ENCODE measurements at places on chromosomes 1 and 21.

DNA sequence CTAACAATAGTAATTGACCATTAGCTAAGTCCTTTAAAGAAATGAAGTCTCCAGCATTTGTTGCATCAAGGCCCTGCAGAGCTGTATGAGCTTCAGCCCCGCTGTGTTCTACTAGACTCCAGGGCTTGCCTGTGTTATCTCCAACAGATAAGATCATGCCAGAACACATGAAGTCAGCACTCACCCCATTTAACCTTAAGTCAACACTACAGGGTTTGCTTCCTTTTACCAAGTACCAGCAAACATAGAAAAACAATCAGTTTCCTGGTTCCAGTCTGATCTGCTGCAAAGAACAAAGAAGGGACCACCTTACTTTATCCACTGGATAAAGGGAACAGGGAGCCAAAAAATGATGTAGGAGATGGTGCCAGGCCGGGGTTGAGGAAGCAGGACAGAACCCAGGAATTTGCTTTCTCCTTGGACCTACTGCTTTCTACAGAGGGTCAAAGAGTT is 41.3 kb upstream of the ENAH start:
- no peak for DNase-seq

DNA sequence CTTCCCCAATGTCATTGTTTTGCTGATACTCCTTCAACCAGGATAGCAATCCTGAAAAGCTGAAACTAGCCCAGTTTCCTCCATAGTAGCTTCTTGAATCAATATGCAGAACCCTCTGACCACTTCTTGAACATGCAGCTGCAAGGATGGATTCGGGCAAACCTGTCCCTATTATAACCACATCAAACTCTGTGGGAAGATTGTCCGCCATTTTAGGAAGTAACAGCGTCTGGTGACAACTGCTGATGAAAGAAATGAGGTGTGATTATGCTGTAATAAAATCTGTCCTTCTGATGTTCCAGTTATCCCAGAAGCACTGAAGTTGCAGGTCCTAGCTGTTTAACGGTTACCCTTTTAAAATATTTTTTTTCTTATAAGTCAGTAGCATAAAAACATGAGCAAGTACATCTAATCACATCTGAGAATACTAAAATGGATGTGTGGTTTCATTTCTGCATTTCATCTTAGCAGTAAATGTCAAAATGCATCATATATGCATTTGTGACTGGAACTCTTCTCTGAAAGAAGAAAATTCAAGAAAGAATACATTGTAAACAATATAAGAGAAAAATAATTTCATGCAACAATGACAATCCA is 4.5 kb downstream of the CHML start:
- no peak for DNase-seq

DNA sequence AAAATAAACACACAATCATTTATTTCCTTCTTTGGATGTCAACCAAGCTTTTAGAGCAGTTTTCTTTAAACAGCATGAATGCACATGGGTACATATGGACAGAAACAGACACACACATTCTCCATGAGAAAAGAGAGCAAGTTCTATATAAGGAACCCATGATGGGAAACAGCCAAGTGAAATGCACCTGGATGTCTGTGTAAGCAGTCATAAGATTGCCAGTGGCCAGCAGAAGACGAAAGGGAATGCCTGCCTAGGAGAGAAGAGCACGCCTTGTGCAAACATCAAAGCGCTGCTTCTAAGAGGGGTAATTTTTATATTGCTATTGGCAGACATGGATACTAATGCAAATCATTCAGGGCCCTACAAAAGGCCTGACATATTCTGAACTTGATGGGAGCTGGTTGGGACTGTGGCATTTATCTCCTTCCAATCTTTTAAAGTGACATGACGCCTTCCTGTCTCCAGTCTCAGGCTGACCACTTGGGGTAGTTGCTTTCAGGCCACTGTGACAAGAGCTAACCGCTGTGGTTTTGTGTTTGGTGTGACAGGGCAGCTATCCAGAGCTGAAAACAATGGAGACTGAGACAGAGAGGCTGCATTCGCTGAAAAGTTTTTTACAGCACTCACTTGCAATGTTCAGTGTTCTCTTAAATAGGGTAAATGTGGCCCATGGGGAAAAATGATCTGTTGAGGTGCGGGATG is 75.0 kb upstream of the DPT start:
- peak; percentile 31 for DNase-seq

DNA sequence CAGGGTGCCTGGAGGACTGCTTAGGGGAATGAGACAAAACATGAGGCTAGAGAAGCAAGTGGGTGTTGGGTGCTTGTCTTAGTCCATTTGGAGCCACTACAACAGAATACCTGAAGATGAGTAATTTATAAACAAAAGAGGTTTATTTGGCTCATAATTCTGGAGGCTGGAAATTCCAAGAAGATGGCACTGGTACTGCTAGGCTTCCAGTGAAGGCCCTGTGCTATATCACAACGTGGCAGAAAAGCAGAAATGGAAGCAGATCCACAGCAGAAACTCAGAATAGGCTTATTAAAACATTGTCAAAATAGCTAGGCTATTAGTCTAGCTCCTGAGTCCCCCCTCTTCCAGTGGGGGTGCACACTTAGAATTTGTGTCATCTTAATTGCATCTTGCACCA is 701.7 kb downstream of the RWDD3 start:
- no peak for DNase-seq

- DNase-seq, result no peak
Observed at GRCh38 chr1:121445679-121446078, 260.9 kb downstream of the SRGAP2C start.

DNA sequence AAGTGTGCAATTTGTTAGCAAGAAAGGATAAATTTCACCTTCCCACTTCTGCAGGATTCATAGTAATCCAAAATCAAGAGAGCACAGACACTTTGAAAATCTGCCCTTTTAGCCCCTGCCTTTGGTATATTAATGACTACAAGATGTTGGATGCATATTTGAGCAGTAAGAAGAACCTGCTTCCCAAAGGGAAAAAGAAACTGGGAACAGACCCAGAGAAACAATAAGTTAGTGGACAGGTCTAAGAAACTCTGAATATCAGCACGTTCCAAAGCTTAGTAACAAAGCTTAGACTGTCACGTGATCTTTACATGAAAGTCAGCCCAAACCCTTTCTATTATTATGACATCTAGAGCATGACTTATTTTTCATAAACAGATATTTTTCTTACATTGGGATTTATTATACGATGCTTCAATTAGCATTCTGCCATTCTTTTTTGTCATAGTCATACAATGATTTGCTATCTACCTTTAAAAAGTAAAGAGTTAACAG is 390.9 kb upstream of the ADGRL2 start:
- DNase-seq, result no peak

DNA sequence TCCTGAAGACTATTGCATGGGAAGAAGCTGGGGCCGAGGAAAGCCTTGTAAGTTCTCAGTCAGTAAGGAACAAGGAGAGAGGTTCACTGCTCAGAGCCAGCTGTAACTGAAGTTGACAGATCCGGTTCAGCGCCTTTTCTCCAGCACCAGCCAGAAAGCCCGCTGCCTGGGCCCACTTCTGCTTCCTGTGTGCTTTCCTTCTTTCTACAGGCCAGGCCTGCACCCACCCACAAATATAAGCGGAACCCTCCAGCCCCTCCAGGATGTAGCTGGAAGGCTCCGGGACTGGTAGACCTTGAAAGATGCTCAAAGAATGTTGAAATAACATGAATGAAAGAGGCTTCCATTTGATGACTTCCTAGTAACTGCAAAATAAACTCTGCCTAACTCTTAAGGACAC is 38.8 kb downstream of the PARP1 start:
- DNase-seq, result no peak

DNA sequence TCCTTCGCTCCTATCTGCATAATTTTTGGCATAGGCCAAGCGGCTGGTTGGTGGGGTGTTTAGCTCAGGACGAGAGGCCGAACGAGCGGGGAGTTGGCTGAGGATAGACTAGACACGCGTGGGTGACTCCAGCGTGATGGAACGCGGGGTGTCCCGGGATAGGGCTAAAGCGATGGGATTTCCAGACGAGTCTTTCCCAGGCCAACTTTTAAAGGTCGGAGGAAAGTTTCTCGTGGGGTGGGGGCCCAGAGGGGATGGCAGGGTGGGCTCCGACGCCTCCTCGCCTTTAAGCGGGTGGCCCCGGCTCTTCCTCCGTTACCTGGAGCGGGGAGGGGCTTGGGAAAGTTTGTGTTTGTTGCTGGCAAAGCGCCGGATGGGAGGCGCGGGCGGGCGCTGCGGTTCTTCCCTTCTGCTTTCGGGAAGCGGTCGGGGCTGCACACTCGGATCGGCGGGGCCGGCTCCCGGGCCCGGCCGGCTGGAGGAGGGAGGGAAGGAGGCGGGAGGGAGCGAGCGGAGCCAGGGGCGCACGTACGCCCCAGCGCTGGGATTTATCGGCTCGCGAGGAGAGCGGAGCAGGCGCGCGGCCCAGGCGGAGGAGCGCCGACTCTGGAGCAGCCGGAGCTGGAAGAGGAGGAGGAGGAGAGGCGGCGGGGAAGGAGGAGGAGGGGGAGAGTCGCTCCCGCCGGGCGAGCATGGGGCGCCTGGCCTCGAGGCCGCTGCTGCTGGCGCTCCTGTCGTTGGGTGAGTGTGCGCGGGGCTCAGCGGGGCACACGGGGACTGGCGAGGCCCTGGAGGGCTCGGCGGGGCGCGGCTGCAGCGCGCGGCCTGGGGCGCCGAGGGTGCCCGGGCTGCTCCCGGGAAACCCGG is at the start of gene PTGFRN:
TSS of gene PTGFRN (plus strand) at position 405 of the 867 bp plus-strand sequence. CDS start at position 693, 288 bp downstream.
- DNase-seq, result peak; percentile 64
